ENCODE measurements at places on chromosomes 12 and 14. TPM values are rescaled to one million over a fixed set of nuclear protein-coding genes. Genes with fewer than 3 reads are reported as not detected.

DNA sequence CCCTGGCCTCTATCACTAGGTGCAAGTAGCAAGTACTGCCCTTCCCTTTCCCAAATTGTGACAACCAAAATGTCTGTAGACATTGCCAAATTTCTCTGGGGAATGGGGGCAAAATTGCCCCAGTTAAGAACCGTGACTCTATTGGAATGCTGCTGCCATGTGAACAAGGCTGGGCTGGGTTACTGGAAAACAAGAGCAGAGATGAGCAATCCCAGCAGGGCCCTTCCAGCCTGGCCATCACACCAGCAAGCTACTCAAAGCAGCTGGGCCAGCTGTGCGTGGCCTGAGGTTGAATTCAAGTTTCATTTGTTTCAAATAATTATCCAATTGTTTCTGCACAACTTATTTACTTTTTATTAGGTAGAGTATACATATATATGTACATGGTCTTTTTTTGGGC is 103.4 kb upstream of the PKP2 start:
- no peak for DNase-seq

- DNase-seq = no peak
Measured at GRCh38 chr14:55103971-55104954, 24.8 kb upstream of the LGALS3 start.

DNA sequence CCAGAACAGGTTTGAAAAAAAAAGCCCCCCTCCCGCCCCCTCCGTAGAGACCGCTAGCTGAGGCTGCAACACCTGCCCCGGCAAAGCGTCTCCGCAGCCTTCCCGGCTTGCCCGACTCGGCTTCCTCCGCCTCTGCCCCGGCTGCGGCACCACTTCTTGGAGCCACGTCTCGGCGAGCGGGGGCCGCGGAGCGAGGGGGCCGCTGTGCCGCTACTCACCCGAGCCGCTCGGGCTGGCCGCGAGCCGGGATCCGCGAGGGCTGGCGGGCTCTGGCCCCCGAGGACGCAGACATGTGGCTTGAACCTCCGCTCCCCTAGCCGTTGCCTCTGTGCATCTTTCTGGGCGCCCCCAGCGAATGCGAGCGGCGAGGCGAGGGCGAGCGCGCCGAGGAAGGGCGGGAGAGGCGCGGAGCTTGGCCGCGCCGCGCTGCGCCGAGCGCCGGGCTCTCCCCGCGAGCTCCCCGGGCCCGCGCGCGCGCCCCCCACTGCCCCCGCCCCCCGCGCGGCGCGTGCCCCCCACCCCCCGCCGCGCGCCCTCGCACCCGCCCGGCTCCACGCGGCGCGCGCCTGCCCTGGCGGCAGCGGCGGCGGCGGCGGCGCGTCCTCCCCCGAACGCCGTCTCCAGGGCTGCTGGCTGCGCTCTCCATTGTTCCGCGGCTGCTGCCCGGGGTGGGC is 249.5 kb downstream of the APAF1 start:
- no peak for DNase-seq

- no peak for DNase-seq
Measured at GRCh38 chr12:66176105-66176900, 6.5 kb upstream of the TMBIM4 start.

Gene WDR89
- 14.3 TPM for polyA plus RNA-seq

GRCh38 chr12:49525942-49526341 is 12.9 kb upstream of the KCNH3 start:
- DNase-seq = no peak

Gene RND1
- polyA plus RNA-seq = 0.30 TPM

Gene HCAR2
- 30.1 TPM for polyA plus RNA-seq

GRCh38 chr14:75824318-75824717 is 157.5 kb downstream of the TGFB3 start:
- DNase-seq = no peak

GRCh38 chr14:57480051-57480450 is 13.6 kb downstream of the CCDC198 start:
- no peak for DNase-seq

DNA sequence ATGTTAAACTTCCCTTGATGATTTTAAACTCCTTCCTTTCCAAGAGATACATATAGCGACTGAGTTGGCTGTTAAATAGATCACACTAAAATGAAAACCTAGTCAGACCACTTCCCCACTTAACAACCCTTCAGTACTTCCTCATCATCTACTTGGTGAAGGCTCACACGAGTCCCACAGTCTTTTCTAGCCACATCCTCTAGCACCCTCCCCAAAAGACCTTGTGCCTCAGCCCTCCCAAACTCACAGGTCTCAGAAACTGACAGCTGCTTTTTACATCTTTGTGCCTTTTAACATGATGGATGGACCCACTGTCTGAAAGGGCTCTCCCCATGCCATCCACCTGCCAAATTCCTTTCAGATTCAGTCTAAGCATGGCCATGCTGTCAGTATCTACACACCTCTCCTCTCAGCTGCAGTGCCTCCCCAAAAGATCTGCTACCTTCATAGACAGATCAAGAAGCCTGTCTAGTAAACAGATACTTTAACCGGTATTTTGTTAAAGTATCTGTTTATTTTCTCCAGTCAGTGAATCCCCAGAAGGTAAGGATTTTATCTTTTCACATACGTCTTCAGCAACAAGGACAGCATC is 65.1 kb upstream of the GPHB5 start:
- no peak for DNase-seq

DNA sequence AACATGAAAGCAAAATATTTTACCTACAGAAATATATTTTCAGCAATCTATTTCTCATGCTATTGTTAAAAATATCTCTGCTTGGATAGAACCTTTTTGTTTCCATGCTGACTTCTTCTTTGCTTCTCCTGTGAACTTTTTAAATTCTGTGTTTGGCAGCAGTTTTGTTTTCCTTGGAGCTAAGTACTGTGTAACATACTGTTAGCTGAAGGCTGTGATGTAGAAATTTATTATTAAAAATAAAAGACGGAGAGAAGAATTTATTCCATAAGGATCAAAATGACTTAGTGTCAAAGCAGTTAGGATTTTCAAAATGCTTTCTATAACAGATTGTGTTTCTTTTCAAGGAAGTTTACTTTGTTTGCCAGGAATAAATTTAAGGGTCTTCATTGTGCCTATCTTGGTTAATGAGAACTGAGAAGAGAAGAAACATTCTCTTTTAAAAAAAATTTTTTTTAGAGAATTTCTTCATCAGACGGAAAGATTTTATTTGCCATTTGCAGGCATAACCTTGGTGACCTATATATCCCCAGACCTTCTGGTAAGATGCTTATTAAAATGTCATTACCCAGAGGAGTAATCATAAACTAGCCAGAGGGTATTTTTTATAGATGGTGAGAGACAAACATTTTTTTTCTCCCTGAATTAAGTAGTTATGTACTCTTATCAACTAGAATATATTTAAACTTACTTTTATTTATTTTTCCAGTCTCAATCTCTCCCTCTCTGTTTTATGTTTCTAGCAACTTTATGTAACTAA is 147.1 kb upstream of the SLCO1C1 start:
- no peak for DNase-seq

Gene IRAK3
- polyA plus RNA-seq = 0.17 TPM

DNA sequence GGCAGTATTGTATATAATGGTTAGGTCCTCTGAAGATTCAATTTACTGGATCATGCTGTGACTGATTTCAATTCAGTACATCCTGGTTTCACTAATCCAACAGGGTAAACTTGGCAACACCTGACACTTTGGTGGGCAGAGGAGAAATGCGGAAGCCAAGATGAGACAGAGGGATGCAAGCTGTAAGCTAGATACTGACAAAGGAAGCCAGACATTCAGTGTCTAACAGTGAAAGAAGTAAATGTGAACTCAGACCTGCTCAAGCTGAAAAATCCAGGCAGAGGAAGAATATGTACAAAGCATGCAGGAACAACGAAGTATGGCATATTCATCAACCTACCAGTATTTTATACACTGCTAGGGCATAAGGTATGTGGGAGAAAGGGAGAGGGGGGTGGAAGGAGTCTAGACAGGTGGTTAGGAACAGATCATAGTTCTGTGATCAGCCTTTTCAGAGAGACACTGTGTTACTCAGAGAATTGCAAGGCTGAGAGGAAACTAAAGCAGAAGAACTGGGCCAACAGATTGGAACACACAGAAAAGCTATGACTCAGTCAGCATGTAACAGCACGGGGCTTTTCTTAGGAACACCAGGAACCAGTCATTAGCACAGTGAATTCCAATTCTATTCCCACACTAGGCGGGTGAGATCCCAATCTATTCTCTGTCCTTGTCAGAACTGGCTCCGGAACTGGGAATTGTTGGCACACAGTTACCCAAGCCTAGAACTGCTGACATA is 40.3 kb downstream of the NELL2 start:
- peak; percentile 9 for DNase-seq

Gene MYO1H
- not detected for polyA plus RNA-seq

DNA sequence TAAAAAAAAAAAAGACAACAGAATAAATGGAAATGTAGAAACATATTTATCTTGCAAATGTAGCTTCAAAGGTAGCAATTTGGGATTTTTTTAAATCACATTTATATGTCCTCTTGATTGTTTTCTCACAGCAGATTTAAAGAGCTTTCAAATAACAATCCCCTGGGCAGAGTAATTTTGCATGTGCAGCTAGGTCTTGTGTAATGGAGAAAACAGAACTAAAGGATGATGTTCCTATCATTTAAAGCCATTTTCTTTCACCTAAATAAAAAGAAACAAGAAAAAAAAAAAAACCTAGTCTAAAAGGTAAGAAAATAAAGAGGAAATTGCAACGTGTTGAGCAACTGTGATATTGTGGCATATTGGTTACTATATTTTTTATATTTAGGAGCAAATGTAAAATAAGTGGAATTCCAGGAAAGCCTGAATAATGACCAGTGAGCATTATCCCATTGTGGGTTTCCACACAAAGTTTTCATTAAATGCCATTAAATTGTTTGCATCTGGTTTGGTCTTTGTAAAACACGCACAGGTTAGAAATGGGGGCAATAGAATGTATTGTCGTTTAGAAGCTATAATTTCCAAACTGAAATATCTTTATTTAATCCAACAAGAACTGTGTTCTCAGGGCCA is 215.6 kb downstream of the SLC6A15 start:
- DNase-seq = no peak

Gene LTA4H
- polyA plus RNA-seq = 129 TPM

DNA sequence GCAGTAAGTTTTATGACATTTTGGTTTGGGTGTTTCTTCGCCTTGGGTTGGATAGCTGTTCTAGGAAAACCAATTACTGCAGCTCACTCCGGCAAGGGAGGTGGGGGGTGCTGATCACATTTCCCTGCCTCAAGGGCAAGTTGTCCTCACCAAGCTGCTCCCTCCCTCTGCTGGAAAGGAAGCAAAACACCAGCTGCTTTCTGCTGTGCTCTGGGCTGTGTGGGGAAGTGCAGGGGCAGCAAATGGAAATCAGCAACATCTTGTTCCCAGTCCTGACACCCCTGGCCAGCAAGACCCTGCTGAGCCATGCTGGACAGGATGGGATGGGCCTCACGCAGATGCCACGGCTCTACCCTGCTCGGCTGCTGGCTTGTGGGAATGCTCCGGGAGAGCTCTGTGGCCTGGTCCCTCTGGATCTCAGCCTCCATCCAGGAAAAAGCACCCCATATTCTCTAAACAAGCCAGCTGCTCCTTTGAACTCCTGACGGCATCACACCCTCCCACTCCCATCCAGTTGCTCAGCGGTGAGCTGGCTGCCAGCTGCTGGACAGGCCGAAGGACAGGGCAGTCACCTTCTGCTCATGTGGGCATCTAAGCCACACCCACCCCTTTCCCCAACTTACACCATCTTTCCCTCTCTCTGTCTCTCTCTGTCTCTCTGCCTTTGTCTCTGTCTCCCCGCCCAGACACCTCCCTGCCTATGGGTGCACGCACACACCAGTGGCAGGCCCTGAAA is 52.4 kb upstream of the EIF5 start:
- no peak for DNase-seq

DNA sequence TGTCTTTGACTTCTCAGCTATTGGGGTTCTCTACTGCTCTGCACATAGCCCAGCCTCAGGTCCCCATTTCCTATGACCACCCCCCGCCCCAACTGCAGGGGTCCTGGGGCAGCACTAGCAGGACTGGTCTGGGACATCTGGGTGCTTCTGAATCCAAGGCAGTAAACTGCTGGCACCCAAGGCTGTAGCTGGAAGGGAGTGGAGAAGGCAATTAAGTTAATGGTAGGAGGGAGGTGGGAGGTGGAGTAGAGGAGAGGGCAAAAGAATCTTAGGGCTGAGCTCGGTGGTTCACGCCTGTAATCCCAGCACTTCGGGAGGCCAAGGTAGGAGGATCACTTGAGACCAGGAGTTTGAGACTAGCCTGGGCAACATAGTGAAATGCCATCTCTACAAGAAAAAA is 11.5 kb downstream of the PLEK2 start:
- no peak for DNase-seq

Gene C12orf60
- polyA plus RNA-seq = 1.3 TPM

Gene FAM181A
- not detected for polyA plus RNA-seq

- DNase-seq = no peak
Measured at GRCh38 chr12:90299666-90300065, 591.0 kb upstream of the ATP2B1 start.

Gene ABHD12B
- polyA plus RNA-seq = 0.03 TPM

GRCh38 chr12:81668475-81668874 is 90.7 kb downstream of the PPFIA2 start:
- peak; percentile 75 for DNase-seq

DNA sequence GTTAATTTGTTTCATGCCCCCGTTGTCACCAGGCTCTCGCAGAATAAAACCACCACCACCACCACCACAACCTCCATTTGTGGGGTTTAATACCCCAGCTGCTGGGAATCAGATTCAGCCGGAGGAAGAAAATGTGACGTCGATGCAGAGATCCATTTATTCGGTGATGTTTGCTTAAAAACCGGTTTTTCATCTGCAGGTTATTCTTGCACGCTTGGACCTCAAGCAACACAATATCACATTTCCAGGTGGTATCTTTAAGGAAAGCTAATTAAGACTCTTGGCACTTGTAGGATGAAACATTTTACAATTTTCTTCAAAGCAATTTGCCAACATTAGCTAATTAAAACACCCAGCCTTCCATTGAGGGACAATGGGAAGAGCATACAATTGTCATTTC is 39.8 kb downstream of the SPRING1 start:
- no peak for DNase-seq

Gene RNASE7
- 17.4 TPM for polyA plus RNA-seq

GRCh38 chr14:100785338-100785615 is 40.6 kb upstream of the MEG3 start:
- DNase-seq = no peak

GRCh38 chr12:50353404-50353803 is 43.0 kb downstream of the FAM186A start:
- no peak for DNase-seq

Gene ADIPOR2
- 35.7 TPM for polyA plus RNA-seq

Gene MFAP5
- polyA plus RNA-seq = 295 TPM

DNA sequence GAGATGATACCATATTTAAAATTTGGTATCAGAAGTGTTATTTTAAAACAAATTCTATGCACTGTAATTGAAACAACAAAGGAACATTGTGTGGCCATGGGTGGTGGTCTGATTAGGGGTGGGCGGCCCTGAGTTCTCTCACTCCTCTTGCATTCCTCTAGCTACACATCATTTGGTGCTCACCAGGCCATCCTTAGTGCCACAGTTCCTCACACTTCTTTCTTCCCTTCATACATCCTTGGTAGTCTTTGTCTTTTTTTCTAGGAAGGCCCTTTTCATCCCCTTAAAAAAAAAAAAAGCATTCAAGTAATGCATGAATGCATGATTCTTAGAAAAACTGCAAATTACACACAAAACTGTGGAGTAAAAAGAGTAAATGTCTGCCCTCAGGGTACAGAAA is 2.4 kb upstream of the MANSC4 start:
- no peak for DNase-seq

Gene PMCH
- not detected for polyA plus RNA-seq

- peak; percentile 87 for DNase-seq
Measured at GRCh38 chr14:69643430-69644200, 32.2 kb downstream of the SUSD6 start.

- no peak for DNase-seq
Measured at GRCh38 chr12:20105943-20106342, 262.4 kb upstream of the PDE3A start.

Gene ASB2
- polyA plus RNA-seq = 1.7 TPM
